ENCODE measurements at places on chromosomes 2 and 18.

DNA sequence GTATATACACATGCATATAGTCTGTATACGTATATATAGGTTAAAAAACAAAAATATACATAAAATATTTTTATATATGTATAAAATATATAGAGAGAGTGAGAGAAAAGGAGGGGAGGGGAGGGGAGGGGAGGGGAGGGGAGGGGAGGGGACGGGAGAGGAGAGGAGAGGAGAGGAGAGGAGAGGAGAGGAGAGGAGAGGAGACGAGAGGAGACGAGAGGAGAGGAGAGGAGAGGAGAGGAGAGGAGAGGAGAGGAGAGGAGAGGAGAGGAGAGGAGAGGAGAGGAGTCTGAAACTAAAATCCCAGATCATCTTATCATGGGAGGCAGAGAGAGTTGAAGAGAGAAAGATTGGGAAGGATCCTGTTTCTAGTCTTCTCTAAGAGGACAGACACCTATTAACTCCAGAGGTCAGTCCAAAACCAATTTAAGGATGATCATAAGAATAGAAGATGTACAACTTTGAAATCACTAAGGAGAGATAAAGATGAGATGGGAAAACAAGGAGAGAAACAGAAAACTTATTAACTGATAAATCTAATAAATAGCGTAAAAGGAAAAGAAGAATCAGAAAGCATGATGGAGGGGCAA lies 195.4 kb downstream of the SRBD1 start:
- no peak for DNase-seq

GRCh38 chr18:51188024-51188701 lies 9.3 kb downstream of the MEX3C start:
- DNase-seq = no peak

GRCh38 chr2:1233281-1233680 lies 180.0 kb upstream of the TPO start:
- no peak for DNase-seq

GRCh38 chr2:99868260-99868659 lies 274.1 kb downstream of the AFF3 start:
- DNase-seq = no peak

GRCh38 chr2:219298759-219299371 lies 10.3 kb downstream of the PTPRN start:
- DNase-seq = peak; percentile 71

DNA sequence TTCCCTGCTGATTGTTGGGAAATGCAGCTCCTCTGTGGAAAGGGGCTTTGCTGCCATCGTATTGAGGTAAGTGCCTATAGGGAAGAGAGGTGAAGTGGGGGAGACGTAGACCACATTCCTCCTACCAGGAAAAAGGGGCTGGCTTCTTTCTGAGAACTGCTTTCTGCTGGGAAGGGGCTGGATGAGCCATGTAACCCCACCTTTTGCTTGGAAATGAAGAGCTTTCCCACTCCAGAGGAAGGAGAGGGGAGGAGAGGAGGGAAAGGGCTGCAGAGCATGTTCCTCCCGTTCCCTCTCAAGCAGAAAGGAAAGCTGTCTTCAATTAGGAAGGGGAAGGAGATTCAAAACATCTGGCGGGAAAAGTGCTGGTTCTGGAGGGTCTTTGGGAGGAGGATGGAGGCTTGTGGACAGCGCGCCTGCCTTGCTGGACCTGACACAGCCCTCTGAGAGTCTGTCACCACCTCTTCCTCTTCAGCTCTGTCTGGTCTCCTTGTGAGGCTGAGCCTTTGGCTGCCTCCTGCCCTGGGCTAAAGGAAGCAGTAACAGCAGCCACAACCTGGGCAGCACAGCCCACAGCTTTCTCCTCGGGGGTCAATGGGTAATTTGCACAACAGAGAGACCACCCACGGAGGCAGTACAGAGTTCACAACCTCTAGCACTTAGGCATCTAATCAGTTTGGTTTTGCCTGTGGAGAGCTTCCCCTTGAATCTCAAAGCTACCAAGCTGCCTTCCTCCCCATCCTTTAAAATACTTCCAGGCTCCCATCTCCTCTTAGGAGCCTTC lies 410.0 kb upstream of the TNP1 start:
- no peak for DNase-seq

GRCh38 chr2:233819884-233820773 lies 34.2 kb downstream of the HJURP start:
- DNase-seq = no peak

DNA sequence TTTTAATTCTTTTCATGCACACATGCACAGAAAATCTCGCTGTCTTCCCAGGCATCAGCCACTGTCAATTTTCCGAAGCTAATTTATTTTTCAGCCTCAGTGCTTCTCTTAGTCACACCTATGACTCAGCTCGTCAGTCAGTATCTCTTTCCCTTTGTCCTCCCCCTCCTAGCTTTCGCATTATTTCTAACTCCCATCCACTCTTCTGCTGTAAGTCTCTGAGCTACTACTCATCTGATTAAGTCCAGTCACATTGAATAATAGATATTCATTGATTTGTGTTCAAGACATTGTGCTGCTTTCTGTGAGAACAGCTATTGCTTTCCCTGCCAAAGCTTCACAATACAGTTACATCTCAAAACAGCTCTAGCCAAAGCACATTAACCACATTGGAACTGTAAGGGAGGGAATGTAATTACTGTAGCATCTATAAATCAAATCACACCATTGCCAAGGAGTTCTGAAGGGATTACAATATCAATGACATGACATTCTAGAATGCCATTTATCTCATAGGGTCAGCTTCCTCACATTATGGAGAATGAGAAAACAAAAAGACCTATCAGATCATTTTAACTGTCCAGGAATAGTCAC lies 89.4 kb downstream of the SCN3A start:
- DNase-seq = peak; percentile 76

- DNase-seq = no peak
Measured at GRCh38 chr18:32454593-32454992, 16.1 kb downstream of the GAREM1 start.

- no peak for DNase-seq
Measured at GRCh38 chr18:66676699-66677098, 72.8 kb upstream of the CDH19 start.

DNA sequence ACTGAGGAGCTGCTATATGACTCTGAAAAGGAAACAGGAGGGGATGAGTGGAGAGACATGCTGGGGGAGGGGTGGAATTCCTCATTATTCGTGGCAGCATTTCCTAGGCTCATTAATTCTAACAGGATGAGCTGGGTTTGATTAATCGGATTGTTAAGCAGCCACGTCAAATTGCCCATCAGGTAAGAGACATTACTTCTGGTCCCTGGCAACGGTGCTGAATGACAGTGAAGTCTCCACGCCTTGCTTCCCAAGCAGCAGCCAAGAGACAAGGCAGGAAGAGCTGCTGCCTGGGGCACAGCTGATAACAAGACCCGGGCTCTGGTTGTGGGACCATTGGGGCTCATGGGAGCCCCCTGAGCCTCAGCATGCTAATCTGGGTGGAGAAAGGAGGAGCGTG lies 86.6 kb downstream of the MARCHF4 start:
- no peak for DNase-seq

DNA sequence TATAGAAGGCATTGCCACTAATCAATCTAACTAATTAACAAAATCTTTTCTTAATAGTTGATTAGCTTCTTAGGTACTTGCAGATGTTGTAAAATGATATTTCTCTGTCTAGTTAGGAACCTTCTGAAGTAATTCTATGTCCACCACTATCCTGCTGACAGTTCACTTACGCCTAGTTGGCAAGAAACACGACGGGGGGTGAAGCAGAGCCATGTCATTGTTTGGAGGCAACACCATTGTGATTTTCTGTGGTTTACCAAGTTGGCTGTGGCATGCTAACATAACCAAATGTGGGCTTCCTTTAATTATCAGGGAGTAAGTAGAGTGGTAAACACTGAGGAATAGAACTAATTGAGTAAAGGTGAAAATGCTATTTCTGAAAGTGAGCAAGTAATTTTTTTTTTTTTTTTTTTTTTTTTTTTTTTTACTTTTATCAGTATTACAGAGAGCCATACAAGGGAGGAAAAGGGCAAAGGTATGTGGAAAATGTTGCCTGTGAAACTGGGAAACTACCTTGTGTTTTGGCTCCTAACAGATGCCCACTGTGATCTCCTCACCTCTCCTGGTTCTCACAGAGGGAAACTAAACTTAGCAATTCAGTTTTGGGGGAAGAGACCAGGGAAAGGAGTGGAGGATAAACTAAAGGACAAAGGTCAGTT lies 126.8 kb downstream of the MEIS1 start:
- DNase-seq = no peak

- no peak for DNase-seq
Measured at GRCh38 chr2:29481313-29481712, 366.1 kb downstream of the CLIP4 start.

DNA sequence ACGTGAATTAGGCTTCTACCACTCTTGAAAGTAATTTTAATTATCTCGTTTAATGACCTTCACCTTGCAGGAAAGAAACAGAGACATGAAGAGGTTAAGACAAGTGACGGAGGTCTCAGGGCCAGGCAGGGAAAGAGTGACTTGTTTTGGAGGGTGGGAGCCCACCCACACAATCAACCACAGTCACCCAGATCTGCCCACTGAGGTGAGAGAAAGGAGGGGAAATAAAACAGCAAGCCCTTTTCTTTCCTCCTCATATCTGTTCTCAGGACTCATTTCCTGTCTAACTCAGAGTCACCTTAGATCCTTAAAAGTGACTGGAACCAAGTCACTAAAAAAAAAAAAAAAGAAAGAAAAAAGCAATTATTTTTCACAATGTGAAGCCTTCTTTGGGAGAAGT lies 26.8 kb downstream of the ATP8B1 start:
- DNase-seq = no peak

DNA sequence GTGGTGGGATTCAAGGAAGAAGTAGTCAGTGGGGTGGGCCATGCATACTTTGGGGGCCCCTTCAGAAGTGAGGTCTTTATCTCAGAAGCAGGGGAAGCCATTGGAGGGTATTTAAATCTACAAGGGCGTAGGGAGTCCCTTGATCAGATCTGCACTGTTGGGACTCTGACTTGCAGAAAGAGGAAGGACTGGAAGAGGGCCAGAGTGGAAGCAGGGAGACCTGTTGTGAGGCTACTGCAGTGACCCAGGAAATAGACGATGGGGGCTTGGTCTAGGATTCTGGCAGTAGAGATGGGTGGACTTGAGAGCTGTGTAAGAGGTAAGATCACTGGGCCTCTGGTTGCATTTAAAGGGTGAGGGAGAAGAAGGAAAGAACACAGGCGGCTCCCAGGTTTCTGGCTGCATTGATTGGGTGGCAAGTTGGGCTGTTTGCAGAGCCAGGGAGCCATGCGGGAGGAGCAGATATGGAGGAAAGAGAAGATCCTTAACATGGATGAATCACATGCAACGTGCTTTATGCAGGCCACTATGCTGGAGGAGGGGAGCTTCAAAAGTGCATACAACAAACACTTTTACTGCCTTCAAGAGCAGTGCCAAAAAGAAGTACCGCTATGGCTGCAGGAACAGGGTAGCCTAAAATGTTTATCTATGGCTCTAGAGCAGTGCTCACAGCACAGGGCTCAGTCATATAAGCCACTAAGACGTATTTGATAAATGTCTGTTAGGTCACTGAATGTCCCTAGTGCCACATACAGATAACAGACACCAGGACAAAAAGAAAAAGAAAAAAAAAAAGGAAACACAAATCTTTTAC lies 2.3 kb downstream of the SFXN5 start:
- no peak for DNase-seq

- DNase-seq = no peak
Measured at GRCh38 chr2:3959372-3959771, 256.0 kb downstream of the DCDC2C start.
